Fibroblast of pulmonary artery (primary cell): ENCODE measurements at places on chromosomes 7 and 10.

DNA sequence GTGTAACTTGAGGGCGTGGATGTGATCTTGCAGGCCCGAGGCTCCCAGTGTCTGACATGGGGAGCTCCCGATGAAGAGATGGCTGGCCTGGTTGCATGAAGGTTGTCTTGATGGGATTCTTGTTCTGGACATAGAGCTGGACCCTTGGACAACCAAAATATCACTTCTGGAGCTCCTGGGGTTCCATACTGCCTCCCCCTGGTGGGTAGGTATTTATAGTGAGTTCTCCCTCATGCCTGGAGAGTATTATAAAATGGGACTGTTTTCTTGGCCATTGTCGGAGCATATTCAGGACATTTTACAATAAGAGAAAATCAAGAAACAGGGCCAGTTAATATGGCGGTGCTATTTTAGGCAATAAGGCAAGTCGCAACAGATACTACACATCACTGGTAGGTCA is 32.6 kb upstream of the GIMAP8 start:
- DNase-seq: no peak

DNA sequence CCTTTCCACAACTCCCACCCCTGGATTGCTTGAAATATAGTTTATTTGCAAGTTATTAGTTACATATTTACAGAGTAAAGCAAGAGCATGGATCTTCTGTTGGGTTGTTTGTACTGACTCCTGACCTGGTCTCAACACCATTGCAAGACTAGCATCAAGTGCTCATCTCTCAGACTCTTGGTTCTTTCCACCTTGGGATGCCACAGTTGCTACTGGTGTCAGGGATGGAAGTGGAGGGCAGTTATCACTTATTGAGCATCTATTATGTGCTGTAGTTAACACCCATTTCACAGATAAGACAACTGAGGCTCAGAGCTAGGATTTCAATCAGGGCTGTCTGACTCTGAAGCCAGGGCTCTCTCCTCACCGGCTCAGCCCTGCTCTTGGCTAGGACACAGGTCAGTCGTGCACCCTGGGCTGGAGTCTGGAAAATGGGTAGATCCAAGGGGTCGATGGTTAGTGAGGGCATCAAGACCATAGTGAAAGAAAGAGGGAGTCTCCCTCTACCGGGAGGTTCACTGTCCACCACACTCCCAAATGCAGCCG is 614 bp upstream of the ADAMTS14 start:
- no peak for DNase-seq

DNA sequence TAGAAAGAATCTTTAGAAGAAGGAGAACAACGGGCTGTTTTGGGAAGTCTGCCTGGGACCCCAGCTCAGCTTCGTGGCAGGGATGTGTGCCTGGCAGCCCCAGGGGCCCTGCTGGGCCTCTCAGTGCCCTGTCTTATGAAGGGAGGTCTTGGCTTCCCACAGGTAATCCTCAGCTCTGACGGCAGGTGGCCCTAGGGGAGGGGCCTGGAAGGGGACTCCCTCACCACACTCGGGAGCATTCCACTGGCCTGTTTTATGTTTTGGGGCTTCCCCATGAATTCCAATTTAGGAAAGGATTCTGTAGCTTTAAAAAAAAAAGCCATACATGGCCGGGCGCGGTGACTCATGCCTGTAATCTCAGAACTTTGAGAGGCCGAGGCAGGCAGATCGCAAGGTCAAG is 3.0 kb upstream of the DMBT1 start:
- no peak for DNase-seq

GRCh38 chr10:88164471-88164870 is 301.0 kb downstream of the PTEN start:
- no peak for DNase-seq

- no peak for DNase-seq
Observed at GRCh38 chr7:128869944-128870285, 7.3 kb downstream of the ATP6V1F start.

GRCh38 chr7:130113887-130114286 is 43.6 kb downstream of the KLHDC10 start:
- no peak for DNase-seq

DNA sequence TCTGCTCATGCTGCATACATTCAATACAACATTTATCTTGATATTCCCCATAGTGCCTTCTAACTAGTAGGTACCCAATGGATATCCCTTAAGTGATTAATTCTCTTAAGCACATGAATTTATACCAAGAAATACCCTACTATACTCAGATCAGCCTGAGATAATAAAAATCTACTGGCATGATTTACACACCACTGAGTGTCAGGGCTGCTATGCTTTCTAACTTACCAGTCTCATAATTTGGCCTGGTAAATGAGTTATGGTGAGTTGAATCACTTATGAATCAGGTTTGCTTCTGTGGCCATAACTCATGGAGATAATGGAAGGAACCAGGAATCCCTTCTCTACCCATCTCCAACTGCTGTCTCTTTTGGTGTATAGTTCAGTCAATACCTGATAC is 122.8 kb downstream of the THSD7A start:
- DNase-seq: no peak

DNA sequence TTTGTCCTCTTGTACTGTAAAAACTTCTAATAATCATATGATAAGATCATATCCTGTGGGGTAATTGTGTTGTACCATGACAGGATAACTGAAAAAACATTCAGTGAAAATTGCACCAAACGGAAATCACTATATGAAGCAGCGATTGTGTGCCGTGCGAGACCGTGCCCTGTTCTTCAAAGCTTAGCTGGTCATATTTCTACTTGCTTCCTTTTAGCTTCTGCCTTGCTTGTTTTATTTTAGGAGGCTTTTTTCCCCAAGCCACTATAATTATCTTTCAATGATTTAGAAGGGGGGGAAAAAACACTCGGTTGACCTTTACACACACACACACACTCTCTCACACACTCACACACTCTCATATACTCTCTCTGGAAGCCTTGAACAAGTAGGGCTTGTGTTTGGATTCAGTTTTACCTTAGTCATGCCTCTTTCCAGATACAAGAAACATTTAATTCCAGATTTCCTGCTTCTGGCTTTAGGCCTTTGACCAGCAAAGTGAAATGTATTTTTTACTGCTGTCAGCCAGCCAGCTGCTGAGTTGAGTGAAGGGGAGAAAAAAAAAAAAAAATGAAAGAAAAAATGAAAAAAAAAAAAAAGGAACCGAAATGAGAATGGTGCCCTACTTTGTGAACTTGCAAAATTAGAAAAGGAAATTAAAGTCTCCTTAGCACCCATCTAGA is 181.4 kb downstream of the ARID5B start:
- DNase-seq: peak; percentile 72

- DNase-seq: no peak
Observed at GRCh38 chr7:48759431-48760080, 164.8 kb upstream of the CDC14C start.

GRCh38 chr7:17318146-17318545 is 19.7 kb downstream of the AHR start:
- peak; percentile 93 for DNase-seq

GRCh38 chr10:47146572-47146971 is 153.4 kb upstream of the GDF10 start:
- DNase-seq: no peak

DNA sequence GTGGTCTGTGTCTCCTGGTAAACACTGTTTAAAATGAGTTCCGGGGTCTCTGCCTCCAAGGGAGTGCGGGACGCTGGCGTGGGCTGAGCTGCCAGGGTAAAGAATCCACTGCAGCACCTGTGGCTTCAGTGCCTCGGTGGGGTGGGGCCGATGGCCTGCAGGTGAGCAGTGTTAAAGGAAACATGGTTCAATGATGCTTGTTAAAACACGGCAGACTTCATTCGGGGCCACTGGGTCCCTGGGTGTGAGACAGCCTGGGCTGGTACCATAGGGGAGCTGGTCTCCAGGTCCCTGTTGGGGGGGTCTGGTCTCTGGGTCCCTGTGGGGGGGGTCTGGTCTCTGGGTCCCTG is 24.9 kb upstream of the KNDC1 start:
- DNase-seq: no peak

- no peak for DNase-seq
Observed at GRCh38 chr7:48548667-48549066, 375.7 kb upstream of the CDC14C start.

DNA sequence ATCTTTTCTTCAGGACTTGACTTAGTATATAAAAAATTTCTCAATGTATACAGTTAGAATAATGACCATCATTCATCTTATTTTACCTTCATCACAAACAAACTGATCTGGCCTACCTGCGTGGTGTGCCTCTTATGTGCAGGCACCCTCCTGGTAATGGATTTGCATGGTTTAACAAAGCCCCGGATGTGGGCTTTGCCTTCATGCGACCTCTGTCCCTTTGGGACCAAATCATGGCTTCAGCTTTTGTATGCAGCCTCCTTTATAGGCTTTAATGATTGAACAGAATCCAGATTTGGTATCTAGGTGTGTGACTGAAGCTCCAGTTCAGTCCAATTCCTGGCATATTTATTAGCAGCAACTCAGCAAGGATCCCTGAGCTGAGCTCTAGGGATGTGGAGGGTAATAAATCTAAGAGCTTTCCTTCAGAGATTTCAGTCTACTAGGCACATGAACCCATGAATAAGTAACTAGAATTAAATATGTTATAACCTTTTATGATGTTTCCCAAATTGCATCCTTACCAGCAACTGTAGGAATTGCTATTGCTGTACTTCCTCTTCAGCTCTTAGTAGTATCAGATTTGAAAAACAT is 256.9 kb downstream of the ABCA13 start:
- no peak for DNase-seq

- DNase-seq: peak; percentile 81
Observed at GRCh38 chr7:92833766-92834506, 2.4 kb downstream of the CDK6 start.

GRCh38 chr10:129330211-129330610 is 136.8 kb upstream of the MGMT start:
- no peak for DNase-seq

GRCh38 chr10:73517166-73517888 is 21.5 kb upstream of the PPP3CB start:
- peak; percentile 13 for DNase-seq

DNA sequence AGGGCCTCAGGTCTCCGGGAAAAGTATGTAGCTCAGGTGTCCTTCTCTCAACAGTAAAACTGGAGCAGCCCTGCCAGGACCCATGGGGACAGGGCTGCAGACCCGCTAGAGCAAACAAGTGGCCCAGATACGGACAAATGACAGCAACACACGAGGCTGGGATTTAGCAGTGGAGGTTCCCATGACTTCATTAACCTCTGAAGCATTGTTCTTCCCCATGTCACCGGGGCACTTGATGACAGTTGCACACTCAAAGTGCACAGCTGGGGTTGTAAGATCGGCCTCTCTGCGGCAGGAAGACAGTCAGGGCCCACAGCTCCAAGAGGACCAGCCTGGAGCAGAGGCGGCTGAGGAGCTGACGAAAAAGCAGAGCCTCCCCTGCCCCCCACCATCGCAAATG is 12.5 kb upstream of the PODXL start:
- DNase-seq: no peak

GRCh38 chr7:65429642-65430343 is 56.1 kb downstream of the ZNF92 start:
- no peak for DNase-seq

- peak; percentile 92 for DNase-seq
Observed at GRCh38 chr10:124701435-124701834, 42.7 kb downstream of the FAM53B start.

DNA sequence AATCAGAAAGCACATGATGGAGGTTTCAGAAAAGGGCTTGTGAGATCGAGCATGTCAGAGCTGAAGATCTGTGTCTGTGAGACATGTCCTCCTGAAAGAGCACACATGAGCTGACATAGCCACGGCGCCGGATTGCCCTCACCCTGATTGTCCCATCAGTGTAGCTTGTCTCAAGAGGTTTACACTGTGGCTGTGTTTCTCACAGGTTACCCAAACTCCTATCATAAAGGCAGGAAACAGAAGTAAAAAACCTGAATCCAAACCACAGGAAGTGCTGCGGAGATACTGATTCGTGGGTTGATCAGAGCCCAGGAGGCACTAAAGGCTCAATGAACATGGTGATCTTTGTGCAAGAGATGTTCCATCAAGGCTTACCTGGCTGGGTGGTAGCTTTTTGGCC is 3.9 kb upstream of the ATP6V0E2 start:
- no peak for DNase-seq

GRCh38 chr10:7787150-7787856 is 490 bp downstream of the KIN start:
- DNase-seq: no peak

- no peak for DNase-seq
Observed at GRCh38 chr7:71768450-71768849, 636.5 kb downstream of the GALNT17 start.

DNA sequence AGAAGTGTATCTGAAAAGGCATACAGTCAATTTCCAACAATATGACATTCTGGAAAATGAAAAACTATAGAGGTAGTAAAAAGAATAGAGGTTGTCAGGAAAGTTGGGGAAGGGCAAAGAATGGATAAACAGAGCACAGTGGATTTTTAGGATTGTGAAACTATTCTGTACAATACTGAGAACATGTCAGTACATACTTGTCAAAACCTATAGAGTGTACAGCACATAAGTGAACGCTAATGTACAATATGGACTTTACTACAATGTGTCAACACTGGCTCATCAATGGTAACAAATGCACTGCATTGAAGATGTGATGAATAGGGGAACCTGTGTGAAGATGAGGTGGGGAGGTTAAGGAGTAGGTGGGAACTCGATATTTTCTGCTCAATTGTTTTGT is 483.0 kb upstream of the PFKP start:
- no peak for DNase-seq

DNA sequence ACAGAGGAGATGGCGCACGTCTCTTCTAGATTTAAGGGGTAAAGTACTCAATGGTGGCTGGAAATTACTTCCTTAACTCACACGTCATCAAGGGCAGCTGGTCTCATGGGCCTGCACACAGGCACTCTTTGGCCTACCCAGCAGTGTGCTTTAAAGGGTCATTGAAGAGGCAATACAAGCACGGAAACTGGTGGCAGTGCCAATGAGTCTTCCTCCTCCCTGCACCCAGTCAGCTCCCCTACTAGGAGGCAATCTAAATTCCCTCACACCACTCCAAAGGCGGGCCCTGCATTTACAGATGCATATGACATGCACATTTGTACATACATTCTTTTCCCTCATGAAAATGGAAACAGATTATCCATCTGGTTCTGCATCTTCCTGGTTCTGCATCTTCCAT is 47.4 kb downstream of the PPIF start:
- DNase-seq: no peak

GRCh38 chr10:120600871-120601649 is 144.0 kb downstream of the PLPP4 start:
- peak; percentile 5 for DNase-seq

- DNase-seq: no peak
Observed at GRCh38 chr10:947051-947450, 15.5 kb upstream of the LARP4B start.

DNA sequence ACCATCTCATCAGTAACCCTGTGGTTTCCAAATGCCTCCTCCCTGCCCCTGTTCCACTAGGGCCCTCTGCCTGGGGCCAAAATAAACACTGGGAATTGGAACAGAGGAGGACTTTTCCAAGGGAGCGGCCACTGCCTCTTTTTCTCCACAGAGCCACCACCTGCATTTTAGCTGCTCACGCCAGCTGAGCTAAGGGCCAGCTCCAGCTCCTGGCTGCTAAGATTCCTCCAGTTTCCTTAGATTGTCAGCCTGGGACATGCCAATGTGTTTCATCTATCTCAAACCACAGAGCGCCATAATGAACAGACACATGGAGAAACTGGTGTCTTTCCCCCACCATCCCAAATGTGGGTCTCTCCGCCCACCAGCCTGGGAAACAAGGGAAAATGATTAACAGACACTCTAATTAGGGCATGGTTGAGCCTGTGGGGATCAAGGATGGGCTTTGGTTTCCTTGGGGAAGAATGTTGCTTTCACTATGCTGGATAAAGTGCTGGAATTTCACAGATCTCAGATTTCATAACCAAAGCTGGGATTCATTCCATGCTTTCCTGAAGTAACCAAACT is 52.2 kb downstream of the ASB13 start:
- peak; percentile 43 for DNase-seq
